Right lung (tissue), 10 donors: ENCODE measurements at places on chromosomes 13 and 19. TPM values are rescaled to one million over a fixed set of nuclear protein-coding genes. Genes with fewer than 3 reads are reported as not detected.

Gene ADAMTS10
- polyA plus RNA-seq = 46.0 TPM

Gene KIR3DL1
- polyA plus RNA-seq = not detected

Gene MAMSTR
- polyA plus RNA-seq = 4.6 TPM

Gene TLE2
- polyA plus RNA-seq = 267 TPM

DNA sequence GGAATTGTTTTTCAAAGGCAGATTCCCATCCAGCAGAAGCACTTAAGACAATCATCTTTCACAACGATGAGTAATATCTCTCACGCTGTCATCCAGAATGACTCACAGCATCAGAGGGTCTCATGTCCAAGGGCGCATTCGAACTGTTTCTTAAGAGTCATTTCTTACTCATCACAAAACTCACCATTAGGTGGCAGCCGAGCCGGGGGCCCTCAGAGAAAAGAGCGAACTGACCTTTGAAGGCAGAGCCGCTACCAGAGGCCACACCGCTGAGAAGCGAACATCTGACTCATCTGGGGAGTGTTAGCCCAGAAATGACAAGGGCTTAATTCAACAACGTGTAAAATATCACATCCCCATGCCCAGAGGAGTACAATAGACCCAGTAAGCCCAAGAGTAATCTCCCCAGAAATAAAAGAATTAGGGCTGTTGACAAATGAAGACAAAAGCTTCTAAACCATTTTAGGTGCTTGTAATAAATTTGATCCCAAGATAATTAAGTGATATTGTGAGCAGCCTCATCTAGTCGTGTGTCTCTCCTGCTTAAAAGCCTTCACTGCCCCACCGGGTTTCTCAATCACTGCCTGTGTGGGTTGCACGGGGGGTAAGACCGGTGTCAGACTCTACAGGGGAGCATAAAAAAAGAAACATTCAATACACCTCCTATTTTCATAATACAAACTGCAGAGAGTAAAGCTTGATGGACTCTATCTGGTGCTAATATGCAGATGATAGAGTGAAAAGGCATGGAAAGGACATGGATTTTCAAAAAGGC is 96.2 kb downstream of the CYSLTR2 start:
- no peak for DNase-seq

- DNase-seq = peak; percentile 99
Observed at GRCh38 chr19:10238172-10238783, 7.1 kb upstream of the S1PR2 start.

GRCh38 chr13:99862244-99862643 is 109.3 kb downstream of the ZIC5 start:
- no peak for DNase-seq

DNA sequence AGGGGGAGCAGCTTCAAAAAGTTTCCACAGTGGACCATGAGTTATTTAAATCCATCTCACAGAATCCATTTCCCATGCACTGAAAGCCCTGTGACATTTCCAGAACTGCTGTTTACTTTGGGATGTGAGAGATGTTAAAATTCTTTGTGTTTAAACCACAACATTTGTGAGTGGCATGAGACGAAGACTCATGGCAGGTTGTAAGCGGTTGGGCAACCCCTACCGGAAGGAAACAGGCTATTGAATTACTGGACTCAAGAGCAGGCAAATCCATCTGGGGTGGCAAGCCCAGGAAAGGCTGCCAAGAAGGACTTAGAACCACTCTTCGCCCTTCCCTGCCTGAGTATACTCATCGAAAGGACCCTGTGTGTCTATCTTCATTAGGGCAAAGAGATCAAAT is 22.3 kb upstream of the CLDN10 start:
- DNase-seq = no peak

GRCh38 chr13:43136920-43137575 is 113.7 kb downstream of the DNAJC15 start:
- DNase-seq = no peak

DNA sequence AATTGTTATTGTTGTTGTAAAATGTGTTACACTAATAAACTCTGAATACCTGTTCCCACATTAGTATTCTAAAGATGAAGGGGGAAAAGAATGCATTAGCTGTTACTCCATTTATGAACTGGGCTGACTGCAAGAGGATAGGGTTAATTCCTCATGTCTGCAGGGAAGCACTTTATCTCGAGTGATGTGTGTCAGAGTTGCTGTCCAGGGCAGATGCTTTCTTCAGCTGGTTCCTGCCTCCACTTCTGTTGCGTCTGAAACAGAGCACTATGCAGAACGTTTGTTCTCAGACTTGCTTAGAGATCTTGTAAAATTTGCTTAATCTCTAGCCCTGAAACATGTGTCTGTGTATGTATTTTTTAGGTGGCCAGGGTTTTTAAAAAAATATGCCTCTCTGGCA is 318.8 kb downstream of the SPRY2 start:
- DNase-seq = no peak

DNA sequence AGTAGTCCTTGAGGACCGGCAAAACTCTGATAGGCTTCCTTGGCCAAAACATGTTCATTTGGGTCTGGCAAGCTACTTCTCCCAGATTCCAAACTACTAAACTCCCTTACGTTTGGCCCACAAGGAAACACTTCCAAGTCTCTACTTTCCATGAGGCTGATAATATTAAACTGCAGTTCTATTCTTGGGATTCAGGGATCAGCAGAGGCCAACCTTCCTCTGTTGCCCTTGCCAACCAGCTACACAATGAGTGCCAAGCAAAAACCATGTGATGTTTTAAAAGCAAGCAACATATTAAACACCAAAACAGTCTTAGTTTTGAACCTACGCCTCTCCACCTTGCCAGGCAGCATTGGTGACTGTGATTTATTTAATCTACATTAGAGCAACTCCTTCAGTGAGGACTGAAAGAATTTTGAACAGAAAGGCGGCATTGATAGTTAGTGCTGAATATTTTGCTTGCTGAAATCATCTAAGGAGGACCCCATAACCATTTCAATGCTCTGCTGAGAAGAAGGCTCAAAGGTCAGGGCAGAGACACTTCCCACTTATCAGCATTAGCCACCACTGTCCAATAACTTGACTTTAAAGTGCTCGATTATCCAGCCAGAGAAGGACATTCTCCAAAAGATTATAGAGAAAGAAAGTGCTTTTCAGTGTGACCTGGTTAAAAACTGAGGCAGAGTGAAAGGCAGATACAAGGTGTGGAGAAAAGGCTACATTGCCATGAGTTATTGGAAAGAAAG is 287.1 kb downstream of the TBC1D4 start:
- DNase-seq = no peak

- no peak for DNase-seq
Observed at GRCh38 chr13:50255639-50256038, 240.4 kb downstream of the KCNRG start.

DNA sequence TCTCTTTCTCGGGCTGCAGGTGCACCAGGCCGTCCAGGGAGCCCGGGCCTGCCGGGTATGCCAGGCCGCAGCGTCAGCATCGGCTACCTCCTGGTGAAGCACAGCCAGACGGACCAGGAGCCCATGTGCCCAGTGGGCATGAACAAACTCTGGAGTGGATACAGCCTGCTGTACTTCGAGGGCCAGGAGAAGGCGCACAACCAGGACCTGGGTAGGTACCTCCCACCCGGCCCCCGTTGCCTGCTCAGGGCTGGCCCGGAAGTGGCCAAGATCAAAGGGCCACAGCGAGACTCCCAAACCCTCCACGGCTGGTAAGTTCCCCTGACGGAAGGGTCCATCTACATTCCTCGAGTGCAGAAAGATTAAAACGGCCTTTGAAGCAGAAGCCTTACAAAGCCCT is 55.1 kb downstream of the RAB20 start:
- no peak for DNase-seq
